ENCODE measurements at places on chromosomes 11 and 22.

DNA sequence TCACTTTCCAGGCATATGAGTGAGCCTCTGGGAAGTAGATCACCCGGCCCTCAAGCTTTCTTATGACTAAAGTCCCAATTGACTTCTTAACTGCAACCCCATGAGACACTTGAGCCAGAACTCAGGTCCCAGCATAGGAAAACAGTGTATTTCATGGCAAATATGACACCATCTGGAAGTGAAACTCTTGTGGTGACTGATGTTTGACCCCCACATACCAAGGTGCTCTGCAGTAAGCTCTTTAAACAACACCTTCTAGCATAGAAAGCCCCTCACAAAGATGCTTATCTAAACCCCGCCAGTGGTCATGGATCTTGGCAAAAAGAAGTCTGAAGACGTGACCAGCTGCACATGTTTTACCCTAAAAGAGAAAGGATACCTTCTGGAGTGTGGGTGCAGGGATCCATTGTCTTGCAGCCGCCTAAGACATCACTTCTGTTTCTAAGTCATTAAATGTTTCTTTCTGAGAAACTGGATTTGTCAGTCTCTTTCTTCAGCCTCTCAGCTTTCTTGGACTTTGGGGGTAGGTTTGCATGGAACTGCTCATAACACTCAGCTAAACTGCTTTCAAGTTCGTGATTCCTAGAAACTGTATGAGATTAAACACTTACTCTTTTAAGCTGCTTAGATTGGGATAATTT, 7.4 kb upstream of the PELI3 start:
- DNase-seq: no peak

GRCh38 chr22:21942407-21943343, 10.0 kb downstream of the PPM1F start:
- DNase-seq: no peak

- DNase-seq: no peak
Measured at GRCh38 chr11:95045812-95046211, 3.4 kb upstream of the KDM4F start.

GRCh38 chr11:86210898-86211297, 33.7 kb upstream of the EED start:
- DNase-seq: no peak

- no peak for DNase-seq
Measured at GRCh38 chr22:47837703-47838102, 1075.3 kb downstream of the TBC1D22A start.

DNA sequence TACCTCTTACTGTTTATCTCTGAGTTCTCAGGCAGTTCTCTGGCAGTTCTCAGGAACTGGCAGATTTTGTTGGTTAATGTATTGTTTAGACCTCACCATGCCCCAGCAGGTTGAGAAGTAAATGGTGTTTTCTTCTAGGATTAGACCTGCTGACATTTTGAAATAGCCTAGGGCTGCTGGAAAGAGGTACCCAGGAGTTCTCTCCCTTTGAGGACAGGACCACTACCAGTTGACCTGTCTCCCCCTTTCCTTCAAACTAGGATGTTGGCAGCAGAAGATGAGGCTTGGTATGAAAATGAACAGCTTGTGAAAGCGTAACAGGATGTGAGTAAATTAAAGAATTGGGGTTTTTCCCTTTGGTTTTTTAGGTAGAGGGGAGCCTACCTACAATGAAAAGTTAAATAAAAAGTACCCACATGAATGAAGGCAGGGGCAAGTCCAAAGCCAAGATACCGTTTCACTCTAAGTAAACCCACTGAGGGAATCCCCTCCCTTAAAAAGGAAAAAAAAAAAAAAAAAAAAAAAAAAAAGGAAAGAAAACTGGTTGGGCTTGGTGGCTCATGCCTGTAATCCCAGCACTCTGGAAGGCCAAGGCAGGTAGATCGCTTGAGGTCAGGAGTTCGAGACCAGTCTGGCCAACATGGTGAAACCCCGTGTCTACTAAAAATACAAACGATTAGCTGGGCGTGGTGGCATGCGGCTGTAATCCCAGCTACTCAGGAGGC, 96.2 kb downstream of the PDHX start:
- DNase-seq: no peak

- DNase-seq: no peak
Measured at GRCh38 chr11:95257456-95257971, 26.5 kb upstream of the SESN3 start.

GRCh38 chr11:58866788-58867187, 22.3 kb upstream of the GLYATL2 start:
- DNase-seq: no peak

DNA sequence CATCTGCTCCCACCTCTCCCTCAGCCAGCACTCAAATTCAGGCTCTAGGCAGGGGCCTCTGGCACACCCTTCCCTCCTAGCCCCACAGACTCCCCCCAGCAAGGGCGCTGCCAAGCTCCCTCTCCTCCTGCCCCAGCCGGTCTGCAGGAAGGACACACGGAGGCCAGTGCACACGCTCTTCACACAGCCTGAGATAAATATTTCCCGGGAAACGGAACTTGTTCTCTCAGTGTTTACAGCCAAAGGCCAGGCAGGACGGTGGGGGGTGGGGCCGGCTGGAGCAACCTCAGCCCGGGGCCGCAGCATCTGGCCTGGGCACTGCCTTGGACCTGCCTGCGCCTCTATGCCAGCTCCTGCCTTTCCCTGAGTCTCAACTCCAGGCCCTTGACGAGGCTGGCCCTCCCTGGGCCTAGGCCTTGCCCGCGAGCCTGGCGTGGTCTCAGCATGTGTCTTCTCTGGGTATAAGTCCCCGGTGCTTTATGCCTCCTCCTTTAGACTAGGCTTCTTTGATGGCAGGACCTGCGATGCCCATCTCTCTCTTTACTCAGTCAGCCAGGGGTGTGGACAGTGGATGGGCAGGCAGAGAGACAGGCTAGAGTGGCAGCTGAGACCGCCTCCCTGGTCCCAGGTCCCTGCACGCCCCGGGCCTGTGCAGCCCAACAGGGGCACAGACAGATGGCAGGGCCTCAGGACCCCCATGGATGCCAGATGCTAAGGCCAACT, 48.4 kb downstream of the PDE2A start:
- no peak for DNase-seq

DNA sequence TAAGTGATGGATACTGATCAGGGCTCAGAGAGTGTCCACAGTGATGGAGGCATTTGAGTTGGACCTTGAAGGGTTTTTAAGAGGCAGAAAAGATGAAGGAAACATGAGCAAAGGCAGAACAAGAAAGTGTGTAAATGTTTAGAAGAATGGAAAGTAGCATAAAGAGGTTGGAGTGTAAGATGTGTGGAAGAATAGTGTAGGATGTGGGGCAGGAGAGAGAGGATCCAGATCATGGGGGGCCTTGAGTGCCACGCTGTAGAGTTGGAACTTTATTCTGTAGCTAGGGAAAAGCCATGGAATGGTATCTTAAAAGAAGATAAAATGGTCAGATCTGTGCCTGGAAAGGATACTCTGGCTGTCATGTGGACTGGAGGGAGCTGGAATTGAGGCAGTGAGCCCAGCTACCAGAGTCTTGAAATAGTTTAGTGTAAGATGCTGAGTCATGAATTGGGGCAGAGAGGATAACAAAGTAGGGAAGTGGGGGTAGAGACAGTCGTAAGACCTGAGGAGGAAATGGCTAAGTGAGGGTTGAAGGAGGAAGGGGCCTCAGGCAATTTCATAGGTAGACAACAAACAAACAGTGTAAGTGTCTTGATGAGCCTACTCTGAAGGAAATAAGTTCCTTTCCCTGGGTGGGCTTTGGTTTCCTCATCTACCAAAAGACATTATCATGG, 6.7 kb downstream of the KCNE3 start:
- no peak for DNase-seq

- no peak for DNase-seq
Measured at GRCh38 chr11:105713696-105714095, 103.8 kb downstream of the GRIA4 start.

Measured in stimulated activated CD4-positive, alpha-beta T cell treated with anti-CD3 and anti-CD28 coated beads, Interleukin-12 subunit alpha, Interleukin-12 subunit beta, amount 100 ng/mL, for 24 hours (primary cell).